ENCODE measurements at places on chromosomes 3 and 15.

DNA sequence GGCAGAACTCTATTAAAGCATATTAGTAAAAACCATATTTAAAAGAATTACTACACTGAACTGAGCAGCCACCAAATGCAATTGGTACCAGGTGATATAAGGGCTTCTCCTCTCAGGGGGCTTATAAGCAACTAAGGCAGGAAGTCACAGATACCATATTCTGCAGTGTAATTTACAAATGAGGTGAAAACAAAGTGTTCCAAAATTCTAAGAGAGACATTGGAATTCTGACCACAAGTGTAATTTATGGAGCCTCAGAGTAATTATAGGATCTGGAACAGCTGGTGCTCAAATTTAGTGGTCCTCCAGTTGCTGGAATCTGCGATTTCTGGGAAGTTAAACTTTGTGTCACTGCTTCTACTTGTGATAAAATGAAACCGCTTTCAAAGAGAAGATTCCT lies 3.1 kb upstream of the NR1I2 start:
- DNase-seq: no peak

DNA sequence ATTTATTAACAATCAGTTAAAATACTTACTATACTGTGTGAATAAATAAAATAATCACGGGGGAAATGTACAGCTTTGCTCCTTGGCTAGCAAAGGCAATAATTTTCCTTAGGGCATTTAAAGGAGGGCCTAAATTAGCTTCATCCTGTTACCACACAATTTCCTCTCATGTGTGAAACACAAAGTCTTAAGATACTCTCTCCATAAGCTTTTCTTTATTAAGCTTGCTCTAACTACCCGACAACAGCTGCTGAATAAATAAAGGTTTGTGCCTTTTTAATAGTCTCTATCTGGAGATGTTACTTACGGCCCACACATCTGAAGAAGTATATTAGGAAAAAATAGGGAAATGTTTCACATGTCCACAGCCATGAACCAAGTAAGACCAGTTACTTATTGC lies 29.7 kb downstream of the ZNF106 start:
- no peak for DNase-seq

- DNase-seq: no peak
These were observed 382.5 kb upstream of the CBLB start for GRCh38 chr3:106251160-106251892.

DNA sequence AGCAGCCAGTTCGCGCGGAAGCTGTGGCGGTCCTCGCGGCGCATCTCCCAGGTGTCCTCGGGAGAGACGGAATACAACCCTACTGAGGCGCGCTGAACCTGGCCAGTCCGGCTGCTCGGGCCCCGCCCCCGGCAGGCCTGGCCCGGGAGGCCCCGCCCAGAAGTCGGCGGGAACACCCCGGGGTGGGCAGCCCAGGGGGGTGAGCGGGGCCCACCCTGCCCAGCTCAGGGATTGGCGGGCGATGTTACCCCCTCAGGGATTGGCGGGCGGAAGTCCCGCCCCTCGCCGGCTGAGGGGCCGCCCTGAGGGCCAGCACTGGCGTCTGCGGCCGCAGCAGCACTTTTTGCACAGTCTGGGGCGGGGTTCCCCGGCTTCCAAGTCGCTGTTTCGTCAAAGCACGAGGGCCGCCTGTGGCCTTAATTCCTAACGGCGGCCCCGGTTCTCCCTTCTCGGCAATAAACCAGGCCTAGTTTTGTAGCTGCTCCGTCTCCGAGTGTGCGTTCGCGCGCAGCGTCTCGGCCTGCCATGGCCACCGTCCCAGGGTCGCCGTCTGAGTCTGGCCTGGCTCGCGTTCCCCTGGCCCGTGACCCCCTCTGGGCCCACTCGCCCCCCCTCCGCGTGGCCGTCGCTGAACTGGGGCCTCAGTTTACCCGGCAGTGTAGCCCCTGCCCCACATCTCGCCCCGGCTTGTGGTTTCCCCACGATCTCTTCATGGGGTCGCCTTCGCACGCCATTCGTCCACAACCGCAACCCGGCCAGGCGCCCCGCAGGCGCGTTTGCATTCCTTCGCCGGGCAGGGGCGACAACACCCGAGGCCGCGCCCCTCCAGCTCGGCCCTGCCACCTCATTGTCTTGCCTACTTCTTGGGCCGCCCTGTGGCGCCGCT lies 30.0 kb downstream of the NBEAL2 start:
- DNase-seq: peak; percentile 81

DNA sequence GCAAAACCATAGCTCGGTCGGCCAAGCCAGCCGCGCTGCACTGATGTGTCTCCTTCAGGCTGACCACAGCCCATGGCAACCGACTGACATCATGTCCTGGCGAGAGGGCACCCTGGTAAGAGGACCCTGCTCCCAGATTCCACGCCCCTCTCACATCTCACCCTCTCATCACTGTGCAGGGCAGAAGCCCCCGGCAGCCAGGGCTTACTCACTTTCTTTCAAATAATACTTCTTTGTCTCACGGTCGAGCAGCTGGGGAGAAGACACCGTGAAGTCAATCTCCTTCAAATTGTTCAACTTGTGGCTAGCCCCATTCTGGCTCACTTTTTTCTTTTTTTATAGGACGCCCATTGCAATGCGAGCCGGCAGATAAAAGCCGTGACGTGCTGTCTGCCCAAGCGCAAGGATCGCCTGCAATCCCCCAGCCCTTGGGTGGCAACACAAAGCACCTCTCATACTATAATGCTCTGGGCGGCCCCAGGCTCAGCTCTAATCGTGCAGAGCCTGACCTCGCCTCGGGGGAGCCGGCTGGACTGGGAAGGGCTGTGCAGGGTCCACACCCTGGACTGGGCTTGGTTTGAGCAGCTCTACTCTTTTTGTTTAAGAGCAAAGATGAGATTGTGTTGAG lies 33.6 kb downstream of the VGLL4 start:
- DNase-seq: no peak

- DNase-seq: no peak
These were observed 132.3 kb downstream of the NTRK3 start for GRCh38 chr15:88124199-88124598.
